Activated CD8-positive, alpha-beta T cell treated with anti-CD3 and anti-CD28 coated beads, Interleukin-2, amount 10 ng/mL, durations not matched to agents 7 days and 5 days (primary cell): ENCODE measurements at places on chromosomes 12 and 14.

GRCh38 chr12:9214534-9214933, 6.3 kb upstream of the PZP start:
- DNase-seq = no peak

GRCh38 chr12:110934093-110934852, 13.9 kb upstream of the MYL2 start:
- no peak for DNase-seq

DNA sequence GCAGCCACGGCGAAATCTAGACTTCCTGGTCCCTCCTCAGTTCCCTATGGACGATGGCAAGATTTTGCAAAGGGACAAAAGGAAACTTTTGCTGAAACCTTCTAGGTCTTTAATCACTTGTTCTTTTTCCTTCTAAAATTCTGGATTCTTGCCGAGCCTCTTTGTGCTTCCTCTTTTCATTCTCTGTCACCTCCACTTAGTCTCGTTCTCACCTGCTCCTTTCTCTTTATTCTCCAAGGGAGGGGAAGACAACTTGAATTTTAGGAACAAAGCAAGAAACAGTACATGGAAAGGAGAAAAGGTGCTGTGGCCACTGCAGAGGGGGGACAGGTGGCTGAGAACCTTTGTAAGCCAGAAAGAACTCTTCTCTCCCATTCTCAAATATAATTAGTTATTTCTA, 194.8 kb downstream of the CACNA1C start:
- no peak for DNase-seq

- no peak for DNase-seq
Measured at GRCh38 chr12:109861689-109862314, 18.5 kb downstream of the GLTP start.
